ENCODE measurements at places on chromosomes 4 and X. TPM values are rescaled to one million over a fixed set of nuclear protein-coding genes. Genes with fewer than 3 reads are reported as not detected.

GRCh38 chrX:37926700-37927099, 79.3 kb upstream of the DYNLT3 start:
- H3K4me3 ChIP-seq = no peak overlapping the region
- H3K27me3 ChIP-seq = no peaks in the 10 kb centered on the region

TMEM150C gene
- total RNA-seq = 0.98 TPM

DNA sequence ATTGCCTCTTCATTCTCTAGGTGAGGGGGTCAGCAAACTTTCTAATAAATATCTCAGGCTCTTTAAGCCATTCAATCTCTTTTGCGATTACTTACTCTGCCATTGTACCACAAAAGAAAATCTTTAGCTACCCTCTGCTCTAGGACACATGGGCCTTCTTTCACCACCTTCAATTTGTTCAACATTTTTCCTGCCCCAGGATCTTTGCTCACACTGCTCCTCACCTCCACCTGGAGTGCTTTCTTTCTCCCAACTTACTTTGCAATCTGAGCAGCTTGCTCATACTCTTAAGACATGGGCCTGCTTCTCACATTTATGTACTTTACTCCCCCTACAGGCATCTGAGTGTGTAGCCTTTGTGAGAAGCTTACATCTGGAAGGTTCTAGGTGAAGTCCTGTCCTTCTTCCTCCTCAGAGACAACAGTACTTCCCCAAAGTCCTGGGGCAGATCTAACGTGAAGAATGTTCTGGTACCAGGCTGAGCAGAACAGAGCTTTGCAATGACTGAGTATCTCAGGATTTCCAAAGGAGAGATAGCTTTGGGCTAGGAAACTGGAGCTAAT, 55.0 kb upstream of the PRDM5 start:
- no peaks in the 10 kb centered on the region for H3K4me1 ChIP-seq
- H3K4me3 ChIP-seq = no peak overlapping the region
- no peak overlapping the region for H3K27ac ChIP-seq
- no peaks in the 10 kb centered on the region for H3K36me3 ChIP-seq
- DNase-seq = no peak

TBX22 gene
- total RNA-seq = not detected

DNA sequence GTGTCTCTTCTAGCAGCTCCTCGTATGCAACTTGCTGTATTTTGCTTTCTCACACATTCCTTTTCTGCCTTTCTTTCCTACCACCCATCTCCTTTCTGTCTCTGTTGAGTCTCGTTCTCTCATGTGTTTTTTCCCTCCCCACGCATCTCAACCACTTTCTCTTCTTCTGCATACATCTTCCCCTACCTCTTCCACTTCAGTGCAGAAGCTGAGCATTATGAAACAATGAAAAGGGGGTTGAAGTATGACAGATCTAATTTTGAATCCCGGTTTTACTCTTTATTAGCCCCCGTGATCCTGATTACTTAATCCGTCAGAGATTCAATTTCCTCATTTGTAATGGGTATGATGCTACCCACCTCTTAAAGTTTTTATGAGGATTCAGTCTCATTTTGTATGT, 7.3 kb downstream of the FAM241A start:
- no peaks in the 10 kb centered on the region for H3K27me3 ChIP-seq
- no peak for DNase-seq
- H3K4me1 ChIP-seq = peaks cover 4% of the 10 kb centered on the region
- H3K27ac ChIP-seq = no peak overlapping the region
- H3K4me3 ChIP-seq = no peak overlapping the region

FAT4 gene
- total RNA-seq = 4.5 TPM

GRCh38 chr4:16411501-16412085, 185.3 kb upstream of the TAPT1 start:
- no peaks in the 10 kb centered on the region for H3K4me1 ChIP-seq
- H3K4me3 ChIP-seq = no peak overlapping the region
- no peaks in the 10 kb centered on the region for H3K36me3 ChIP-seq
- no peak overlapping the region for H3K27ac ChIP-seq
- no peak for DNase-seq
- peaks cover 12% of the 10 kb centered on the region for H3K27me3 ChIP-seq

- H3K27ac ChIP-seq = no peak overlapping the region
- no peaks in the 10 kb centered on the region for H3K4me1 ChIP-seq
- H3K27me3 ChIP-seq = no peaks in the 10 kb centered on the region
- no peak overlapping the region for H3K4me3 ChIP-seq
- no peak for DNase-seq
Measured at GRCh38 chr4:139315221-139315675, 13.0 kb upstream of the NDUFC1 start.

DNA sequence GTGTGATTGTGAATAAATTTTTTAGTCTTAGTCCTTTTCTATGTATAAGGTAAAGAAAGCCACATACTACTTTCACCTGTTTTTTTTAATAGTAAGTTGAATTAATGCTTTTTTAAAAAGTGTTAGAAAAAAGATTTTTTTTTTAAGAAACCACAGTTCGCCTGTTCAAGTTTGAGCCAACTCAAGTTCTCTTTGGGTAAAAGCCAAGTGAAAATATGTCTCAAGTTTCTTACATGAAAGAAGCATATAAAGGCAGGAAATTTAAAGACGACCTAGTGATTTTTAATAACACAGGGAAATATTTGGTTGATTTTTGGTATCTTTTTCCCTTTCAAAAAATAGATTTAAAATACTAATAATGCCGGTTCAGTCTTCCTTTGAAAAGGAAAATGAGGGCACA, 369.9 kb upstream of the NR3C2 start:
- H3K36me3 ChIP-seq = no peaks in the 10 kb centered on the region
- H3K27ac ChIP-seq = no peak overlapping the region
- H3K4me1 ChIP-seq = no peaks in the 10 kb centered on the region

GRCh38 chr4:176464748-176465147, 145.0 kb downstream of the SPCS3 start:
- H3K27ac ChIP-seq = no peak overlapping the region
- H3K4me1 ChIP-seq = no peaks in the 10 kb centered on the region
- no peaks in the 10 kb centered on the region for H3K36me3 ChIP-seq
- no peak for DNase-seq

GRCh38 chr4:164464313-164464712, 289.6 kb upstream of the SMIM31 start:
- no peak overlapping the region for H3K4me3 ChIP-seq
- no peaks in the 10 kb centered on the region for H3K4me1 ChIP-seq
- no peaks in the 10 kb centered on the region for H3K27me3 ChIP-seq
- no peak overlapping the region for H3K27ac ChIP-seq

CT45A10 gene
- total RNA-seq = not detected

CTAG2 gene
- total RNA-seq = not detected

DNA sequence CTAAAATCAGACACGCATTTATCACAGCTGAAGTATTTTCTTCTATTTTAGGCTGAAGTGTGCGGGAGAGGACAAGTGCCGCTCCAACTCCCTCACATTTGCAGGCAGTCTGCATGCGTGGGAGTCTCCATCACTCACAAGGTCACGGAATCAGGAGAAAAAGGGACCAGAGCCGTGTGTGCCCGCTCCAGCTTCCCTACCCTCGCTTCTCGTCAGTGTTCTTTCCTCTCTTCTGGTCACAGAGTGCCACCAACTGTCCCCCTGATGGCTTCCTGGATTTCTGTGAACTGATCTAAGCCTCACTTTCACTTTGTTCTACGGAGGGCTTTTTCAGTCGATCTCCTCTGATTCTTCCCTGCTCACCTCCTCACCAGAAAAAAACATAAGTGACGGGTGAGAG, 407.4 kb upstream of the AADAT start:
- DNase-seq = no peak
- H3K27me3 ChIP-seq = no peaks in the 10 kb centered on the region
- H3K4me1 ChIP-seq = no peaks in the 10 kb centered on the region
- peak overlapping the region; percentile 38 for H3K4me3 ChIP-seq
- no peak overlapping the region for H3K27ac ChIP-seq

DNA sequence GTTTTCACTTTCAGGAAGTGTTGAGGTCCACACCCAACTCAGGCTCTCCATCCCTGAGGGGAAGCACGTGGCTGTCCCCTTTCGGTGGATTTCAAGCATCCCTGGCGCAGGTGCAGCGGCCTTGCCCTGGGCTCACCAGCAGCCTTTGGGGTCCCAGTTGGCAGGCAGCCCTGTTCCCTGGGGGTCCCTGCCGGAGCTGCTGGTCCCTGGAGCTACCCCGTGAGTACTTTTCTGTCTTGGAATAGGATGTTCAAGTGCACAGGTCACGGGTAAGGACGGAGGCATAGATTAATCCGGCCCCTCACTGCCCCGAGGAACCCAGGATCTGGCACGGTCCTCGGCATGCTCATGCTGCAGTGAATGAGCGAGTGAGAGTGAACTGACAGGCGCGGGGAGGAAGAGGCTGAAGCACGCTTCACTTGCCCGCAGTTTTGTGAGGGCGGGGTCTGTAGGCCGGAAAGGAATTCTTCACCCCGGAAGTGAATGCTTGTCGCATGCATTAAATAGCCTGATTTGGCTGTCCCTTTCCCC, 117.2 kb upstream of the FAT1 start:
- no peak overlapping the region for H3K4me3 ChIP-seq
- H3K4me1 ChIP-seq = peaks cover 25% of the 10 kb centered on the region
- DNase-seq = no peak
- H3K36me3 ChIP-seq = no peaks in the 10 kb centered on the region

GLRB gene
- 7.3 TPM for total RNA-seq

DNA sequence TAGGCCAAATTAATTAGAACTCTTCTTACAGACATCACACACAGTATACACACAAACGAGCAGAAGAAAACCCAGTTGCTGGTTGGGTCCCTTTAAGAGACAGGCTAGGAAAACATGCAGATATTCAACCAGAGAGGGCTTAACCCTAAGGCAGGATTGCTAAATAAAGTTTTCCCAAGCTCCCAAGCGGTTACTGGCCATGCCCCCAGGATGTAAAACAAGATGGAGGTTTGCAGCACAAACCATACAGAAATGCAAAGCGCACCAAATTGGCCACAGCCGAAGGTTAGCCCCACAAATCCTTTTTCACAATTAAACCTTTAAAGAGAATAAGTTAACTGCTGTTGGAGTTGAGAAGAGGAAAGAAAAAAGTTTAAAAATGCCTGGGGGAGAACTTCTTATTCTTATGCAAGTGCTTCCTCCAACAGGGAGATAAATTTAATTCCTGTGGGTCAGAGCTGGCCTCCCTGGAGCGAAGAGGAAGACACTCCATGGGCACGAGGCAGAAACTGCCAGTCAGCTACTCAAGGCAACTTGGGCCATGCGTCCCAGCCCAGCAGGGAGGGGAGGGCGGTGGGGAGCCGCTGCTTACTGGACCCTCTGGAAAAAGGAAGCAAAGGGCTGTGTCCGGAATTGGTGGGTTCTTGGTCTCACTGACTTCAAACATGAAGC, 167.6 kb upstream of the ARSJ start:
- H3K36me3 ChIP-seq = no peaks in the 10 kb centered on the region
- no peaks in the 10 kb centered on the region for H3K4me1 ChIP-seq
- no peak for DNase-seq

DNA sequence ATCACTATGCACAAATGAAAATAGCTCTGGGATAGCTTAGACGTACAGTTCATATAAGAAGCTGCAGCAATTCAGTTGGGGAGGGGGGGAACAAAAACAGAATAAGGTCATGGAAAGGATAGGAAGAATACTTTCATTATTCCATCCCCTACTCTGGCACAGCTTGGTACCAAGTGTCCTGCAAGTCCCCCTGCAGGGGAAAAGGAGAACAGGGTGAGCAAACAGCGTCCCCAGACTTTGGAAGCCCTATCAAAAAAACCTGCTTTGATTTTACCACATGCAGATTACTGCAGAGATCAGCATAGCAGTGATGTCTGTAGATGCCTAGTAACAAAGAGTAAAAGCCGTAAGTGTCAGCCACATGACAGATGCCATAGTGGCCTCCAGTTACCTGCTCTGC, 209.4 kb upstream of the NEIL3 start:
- H3K36me3 ChIP-seq = no peaks in the 10 kb centered on the region
- no peaks in the 10 kb centered on the region for H3K27me3 ChIP-seq
- H3K4me1 ChIP-seq = no peaks in the 10 kb centered on the region
- H3K4me3 ChIP-seq = no peak overlapping the region
- no peak overlapping the region for H3K27ac ChIP-seq
- no peak for DNase-seq

DNA sequence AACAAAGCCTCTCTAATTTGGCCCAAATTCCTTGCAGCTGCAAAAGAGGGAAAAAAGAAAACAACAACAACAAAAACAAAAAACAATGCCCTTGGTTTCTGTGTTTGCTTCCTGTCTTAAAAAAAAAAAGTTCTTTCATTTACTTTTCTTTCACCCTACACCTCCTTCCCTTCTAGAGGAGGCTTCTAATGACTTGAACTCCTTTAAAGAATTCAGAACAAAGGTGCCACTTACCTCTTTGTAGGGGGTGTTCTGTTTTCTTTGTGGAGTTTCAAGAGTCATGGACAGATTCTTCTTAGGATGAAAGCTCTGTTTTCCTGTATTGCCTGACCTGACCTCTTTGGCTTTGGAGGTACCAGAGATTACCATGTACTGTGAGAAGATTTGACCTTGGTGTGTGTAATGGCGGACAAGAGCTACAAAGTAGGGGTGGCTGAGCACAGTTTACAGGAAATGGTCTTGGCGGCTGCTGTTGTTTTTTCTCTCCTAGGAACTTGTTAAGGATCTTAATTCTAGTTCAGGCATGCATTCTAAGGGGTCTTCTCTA, 72.4 kb upstream of the S100G start:
- H3K27ac ChIP-seq = no peak overlapping the region
- H3K36me3 ChIP-seq = no peaks in the 10 kb centered on the region
- H3K4me3 ChIP-seq = no peak overlapping the region
- H3K27me3 ChIP-seq = no peaks in the 10 kb centered on the region
- H3K4me1 ChIP-seq = no peaks in the 10 kb centered on the region
- DNase-seq = no peak

- H3K27ac ChIP-seq = no peak overlapping the region
- H3K4me1 ChIP-seq = no peaks in the 10 kb centered on the region
- DNase-seq = no peak
- H3K27me3 ChIP-seq = 0 out of 2 replicates have a peak, but pooled peaks cover 2% of the 10 kb centered on the region
Measured at GRCh38 chr4:8046925-8047541, 107.4 kb upstream of the AFAP1 start.

CSAG1 gene
- 33.2 TPM for total RNA-seq

- DNase-seq = no peak
- no peaks in the 10 kb centered on the region for H3K27me3 ChIP-seq
- no peak overlapping the region for H3K27ac ChIP-seq
- no peaks in the 10 kb centered on the region for H3K36me3 ChIP-seq
- H3K4me1 ChIP-seq = peaks cover 14% of the 10 kb centered on the region
Measured at GRCh38 chr4:83631066-83631465, 95.2 kb downstream of the GPAT3 start.

GRCh38 chr4:6042293-6043063, 24.2 kb upstream of the C4orf50 start:
- H3K4me3 ChIP-seq = no peak overlapping the region
- DNase-seq = no peak
- H3K27me3 ChIP-seq = peaks cover 75% of the 10 kb centered on the region
- no peaks in the 10 kb centered on the region for H3K4me1 ChIP-seq

Data from PC-9 (cell line).